ENCODE measurements at places on chromosomes 1 and 21.

DNA sequence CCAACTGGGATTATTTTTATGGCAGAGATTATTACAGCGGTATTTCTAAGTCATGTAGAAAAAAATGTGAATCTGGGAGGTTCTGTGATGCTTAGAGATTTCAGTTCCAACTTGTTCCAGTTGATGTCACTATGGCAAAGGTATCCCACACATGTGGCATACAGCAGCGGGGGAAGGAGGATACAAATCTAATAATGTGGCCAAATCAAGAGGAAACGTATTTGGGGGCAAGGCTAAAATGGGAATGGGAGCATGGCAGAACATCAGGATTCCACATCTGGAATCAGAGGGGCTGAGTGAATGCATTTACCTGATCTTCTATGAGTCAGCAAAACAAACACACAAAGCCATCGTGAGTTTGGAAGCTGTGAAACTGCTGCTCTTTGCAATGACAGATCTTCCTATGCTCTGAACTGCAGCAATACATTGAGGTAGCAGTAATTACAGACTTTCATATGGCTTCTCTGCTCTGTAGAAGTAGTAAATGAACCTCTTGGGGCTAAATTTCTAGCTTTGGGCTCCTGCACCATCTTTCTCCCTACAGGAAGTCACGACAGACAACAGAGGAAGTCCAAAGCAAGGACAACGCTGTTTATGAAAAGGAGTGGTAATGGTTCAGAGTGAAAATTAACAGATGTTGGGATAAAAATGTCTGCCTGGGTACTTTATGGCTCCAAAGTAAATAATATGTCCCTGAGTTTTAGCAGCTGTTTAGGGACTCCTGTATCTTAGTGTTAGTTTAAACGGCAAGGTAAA is 55.5 kb downstream of the GABPA start:
- DNase-seq = no peak

DNA sequence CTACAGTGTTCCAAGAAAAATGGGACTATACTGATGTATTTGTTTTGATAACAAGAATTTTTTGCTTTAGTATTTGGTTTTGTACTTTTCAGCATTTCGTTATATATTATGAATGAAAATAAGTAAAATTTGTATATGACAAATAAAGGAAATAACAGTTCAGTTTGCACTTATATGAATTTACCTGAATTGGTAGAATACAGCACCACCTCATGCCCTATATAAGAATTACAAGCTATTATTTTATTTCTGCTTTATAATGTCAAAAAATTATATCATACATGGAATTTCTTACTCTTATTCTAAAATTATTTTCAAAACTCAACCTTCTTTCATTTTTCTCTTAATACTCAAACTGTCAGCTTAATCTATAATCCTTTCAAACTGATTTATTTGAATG is 14.6 kb downstream of the EFCAB7 start:
- no peak for DNase-seq

- DNase-seq = no peak
These were observed 27.5 kb downstream of the CNIH3 start for GRCh38 chr1:224643653-224644052.

- no peak for DNase-seq
These were observed 1.5 kb upstream of the PPP2R5A start for GRCh38 chr1:212283741-212284140.

DNA sequence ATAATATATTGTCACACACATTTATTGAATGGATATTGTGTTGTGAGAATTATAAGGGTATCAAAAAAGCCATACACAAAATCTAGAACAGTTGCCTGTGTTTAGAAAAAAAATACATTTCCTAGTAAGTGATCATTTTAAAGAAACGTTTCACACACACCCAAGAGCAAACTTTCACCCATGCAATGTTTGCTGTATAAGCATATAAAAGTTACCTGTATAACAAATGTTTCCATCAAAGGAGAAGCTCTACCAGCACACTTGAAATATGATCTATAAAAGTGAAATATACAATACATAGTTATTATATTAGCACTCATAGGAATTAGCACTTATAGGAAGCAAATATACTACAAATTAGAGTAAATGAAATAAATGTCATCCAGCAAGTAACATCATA is 1098.1 kb downstream of the NCAM2 start:
- DNase-seq = no peak

DNA sequence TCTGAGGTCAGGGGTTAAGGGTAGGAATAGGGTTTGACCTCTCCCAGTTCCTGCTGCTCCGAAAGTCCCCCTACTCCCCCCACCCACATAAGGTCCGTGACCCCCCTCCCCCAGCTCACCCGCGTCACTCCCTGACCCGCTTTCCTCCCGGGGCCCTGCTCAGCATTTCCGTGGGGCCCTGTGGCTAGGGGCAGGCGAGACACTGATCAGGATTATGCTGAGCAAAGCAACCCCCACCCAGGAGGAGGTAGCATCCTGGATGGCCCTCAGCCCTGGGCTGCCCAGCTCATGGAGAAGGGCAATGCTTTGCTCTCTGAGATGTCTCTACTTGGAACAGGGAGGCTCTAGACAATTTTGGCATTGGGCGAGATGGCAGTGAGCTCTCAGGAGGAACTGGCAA is 3.7 kb downstream of the RORC start:
- no peak for DNase-seq

DNA sequence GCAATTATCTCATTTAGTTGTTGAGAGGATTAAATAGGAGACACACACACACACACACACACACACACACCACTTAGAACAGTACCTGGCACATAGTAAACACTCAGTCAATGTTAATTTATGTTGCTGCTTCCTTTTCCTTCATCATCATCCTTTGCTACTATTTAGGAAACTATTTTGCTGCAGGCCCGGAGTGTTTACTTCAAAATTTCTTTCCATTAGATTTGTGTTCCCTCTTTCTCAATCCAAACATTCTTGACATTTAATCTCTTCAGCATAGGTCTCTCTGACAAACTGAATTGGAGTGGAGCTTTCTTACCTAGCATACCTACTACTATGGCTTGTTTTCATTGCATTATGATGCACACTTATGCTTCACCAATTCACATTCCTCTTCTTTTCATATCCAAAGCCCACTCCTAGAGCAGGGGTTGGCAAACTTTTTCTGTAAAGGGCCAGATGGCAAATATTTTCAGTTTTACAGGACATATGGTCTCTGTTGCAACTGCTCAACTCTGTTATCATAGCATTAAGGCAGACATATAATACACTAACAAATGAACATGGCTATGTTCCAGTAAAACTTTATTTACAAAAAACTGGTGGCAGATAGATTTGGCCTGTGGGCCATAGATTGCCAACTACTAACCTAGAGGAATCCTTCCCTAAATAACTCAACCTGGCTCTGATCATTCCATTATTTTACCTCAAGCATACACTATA is 49.5 kb downstream of the SCMH1 start:
- DNase-seq = no peak

GRCh38 chr1:94067196-94067595 is 53.8 kb downstream of the ABCA4 start:
- no peak for DNase-seq

DNA sequence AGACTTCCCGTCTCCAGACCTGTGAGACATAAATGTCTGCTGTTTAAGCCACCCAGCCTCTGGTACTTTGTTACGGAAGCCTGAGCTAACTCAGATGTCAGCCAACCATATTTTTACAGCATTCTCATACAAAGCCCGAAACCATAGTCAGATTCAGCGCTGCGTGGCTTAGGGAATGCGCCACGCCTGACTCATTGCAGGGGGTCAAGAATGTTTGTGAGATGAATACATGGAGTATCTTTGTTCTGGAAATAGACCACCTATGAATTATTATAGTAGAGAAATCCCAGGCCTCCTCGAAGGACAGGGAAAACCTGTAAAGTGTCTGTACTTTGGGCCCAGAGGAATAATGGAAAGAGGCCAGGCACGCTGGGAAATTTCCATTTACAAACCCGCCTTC is 434.8 kb downstream of the CAMTA1 start:
- no peak for DNase-seq

DNA sequence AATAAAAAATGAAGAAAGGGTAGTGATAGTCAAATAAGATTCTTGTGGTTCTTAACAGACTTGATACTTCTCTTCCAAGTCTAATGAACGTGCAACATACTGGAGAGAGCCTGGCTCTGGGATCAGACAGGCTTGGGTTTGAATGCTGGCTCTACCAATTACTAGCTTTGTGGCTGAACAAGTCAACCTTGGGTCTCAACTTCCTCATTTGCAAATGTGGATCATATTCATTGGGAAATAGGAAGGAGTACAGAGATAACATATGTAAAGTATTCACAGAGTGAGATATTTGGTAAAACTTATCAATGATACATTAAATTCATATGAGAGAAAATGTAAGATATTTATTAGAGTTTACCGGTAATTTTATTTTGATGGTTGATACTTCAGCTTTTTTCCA is 2.0 kb downstream of the EDEM3 start:
- DNase-seq = no peak

All from activated T-cell treated with anti-CD3 and anti-CD28 coated beads, Interleukin-2, amount 50 U/mL, for 1 hour (primary cell).